ENCODE measurements at places on chromosomes 12 and 14.

DNA sequence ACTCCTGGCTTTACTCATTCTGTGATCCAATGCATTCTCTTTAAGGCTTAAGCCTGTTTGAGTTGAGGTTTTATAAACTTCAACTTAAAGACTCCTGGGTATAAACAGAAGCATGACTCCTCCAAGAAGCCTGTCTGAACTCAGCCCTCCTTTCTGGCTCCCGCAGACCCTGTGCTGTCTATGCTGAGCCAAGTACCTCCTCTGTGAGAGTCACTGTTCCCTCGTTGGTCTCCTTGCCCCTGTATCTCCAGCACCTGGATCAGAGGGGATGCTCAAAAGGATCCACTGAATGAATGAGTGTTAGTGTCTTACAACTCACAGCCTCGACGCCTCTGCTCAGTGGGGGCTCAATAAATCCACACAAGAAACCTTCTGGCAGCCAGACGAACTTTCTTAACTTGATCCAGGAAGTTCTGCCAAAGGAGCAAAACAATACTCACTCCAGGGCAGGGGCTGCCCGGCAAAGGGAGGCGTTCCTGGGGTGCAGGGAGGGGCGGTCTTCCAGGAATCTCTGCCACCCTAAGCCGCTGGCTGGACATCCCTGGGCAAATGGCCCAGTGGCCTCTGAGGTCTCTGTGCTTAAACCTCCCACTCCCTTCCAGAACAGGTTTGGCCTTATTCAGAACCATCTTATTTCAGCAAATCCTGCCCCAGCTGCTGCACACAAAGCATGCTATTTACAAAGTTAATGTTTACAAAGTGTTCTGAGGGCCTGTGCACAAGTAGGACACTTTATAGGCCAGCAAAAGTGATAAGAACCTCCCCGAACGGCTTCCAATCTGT is 32.9 kb downstream of the MAP1LC3B2 start:
- no peak for DNase-seq

- no peak for DNase-seq
These were observed 475.6 kb upstream of the SOX5 start for GRCh38 chr12:24424889-24425600.

- no peak for DNase-seq
These were observed 24.0 kb downstream of the KITLG start for GRCh38 chr12:88556213-88556774.

DNA sequence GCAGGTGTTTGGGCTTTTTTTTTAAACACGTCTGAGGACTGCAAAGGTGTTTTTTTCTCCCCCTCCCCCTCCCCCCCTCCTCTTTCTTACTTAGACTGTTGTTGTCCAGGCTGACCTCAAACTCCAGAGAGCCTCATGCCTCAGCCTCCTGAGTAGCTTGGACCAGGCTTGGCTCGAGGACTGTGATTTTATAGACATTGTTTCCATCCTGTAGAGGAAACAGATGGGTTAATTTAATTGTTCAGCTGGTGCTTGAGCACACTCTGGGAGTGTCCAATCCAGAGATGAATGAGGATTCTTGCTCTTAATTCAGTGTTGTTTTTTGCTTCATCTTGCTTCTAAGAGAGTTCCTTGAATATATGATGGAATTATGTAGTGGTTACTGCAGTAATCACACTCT is 42.1 kb downstream of the RASSF3 start:
- DNase-seq: no peak

- peak; percentile 15 for DNase-seq
These were observed 1.0 kb downstream of the INSM2 start for GRCh38 chr14:35534873-35535482.

DNA sequence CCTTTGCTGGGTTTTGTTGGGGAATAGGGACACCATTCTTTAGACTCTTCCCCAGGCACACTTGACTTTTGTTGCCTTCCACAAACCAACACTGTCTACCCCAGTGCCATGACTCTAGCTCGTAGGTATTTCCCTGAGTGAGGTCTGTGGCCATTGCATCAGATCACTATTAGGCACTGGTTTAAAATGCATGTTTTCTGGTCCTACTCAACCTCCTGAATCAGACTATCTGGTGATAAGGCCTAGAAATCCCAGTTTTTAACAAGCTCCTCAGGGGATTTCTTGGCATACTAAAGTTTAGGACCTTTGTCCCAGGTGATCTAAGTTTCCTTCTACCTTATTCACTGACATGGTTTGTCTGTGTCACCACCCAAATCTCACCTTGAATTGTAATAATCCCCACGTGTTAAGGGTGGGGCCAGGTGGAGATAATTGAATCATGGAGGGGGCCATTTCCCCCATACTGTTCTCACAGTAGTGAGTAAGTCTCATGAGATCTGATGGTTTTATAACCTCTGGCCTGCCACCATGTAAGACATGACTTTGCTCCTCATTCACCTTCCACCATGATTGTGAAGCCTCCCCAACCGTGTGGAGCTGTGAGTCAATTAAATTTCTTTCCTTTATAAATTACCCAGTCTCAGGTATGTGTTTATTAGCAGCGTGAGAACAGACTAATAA is 87.8 kb upstream of the PSMC1 start:
- DNase-seq: no peak

GRCh38 chr14:85195872-85196477 is 334.0 kb upstream of the FLRT2 start:
- DNase-seq: no peak

GRCh38 chr12:66960704-66961690 is 282.1 kb upstream of the GRIP1 start:
- no peak for DNase-seq

- DNase-seq: no peak
These were observed 303.9 kb upstream of the FKBP4 start for GRCh38 chr12:2490831-2491230.

GRCh38 chr12:96858162-96858561 is 48.9 kb upstream of the NEDD1 start:
- DNase-seq: no peak

DNA sequence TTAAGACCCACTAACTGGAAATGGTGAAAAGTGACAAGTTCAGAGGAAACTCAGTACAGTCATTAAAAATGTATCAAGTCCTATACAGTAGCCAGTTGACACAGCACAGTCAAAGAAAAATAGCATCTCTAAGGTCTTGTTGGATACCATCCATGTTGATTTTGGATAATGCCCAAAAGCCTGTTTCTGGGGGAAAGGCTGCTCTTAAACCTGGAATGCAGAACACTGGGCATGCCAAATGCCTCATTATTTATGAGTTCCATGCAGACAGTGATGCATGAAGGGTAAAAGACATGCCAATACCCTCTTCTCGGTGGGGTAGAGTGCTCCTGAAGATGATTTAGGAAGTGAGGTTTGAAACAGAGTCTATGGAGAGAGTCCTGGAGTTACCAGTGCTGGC is 29.6 kb downstream of the KCNK13 start:
- DNase-seq: no peak

GRCh38 chr14:70888681-70889175 is 18.5 kb upstream of the PCNX1 start:
- no peak for DNase-seq

GRCh38 chr12:4956054-4956453 is 46.3 kb downstream of the KCNA1 start:
- DNase-seq: no peak

GRCh38 chr14:66174453-66174891 is 311.7 kb upstream of the CCDC196 start:
- DNase-seq: no peak

DNA sequence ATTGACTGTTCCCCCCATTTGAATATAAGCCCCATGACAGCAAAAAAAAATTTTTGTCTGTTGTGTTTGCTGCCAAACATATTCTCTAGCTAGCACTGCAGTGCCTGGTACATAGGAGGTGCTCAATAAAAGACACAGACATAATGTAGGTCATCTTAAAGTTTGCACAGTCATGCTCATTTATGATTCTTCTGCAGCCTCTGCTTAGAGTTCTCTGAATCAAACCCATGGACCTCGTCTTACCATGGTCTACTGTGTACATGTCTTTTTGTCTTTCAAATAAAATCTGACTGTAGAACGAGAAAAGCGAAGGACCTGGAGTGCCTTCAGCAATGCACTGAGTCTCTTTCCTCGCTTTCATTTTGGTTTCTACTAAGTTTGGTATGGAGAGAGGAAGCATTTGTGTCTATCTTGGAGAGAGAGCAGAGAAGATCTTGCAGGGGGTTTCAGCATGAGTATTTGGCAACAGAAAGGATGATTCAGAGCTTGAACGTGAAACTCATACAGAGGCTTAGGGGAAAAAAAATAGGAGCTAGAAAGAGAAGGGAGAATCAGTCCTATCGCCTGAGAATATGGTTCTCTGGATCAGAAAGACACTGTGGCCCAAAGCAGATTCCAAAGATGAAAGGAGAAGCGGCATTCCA is 38.8 kb upstream of the TMCC3 start:
- no peak for DNase-seq

DNA sequence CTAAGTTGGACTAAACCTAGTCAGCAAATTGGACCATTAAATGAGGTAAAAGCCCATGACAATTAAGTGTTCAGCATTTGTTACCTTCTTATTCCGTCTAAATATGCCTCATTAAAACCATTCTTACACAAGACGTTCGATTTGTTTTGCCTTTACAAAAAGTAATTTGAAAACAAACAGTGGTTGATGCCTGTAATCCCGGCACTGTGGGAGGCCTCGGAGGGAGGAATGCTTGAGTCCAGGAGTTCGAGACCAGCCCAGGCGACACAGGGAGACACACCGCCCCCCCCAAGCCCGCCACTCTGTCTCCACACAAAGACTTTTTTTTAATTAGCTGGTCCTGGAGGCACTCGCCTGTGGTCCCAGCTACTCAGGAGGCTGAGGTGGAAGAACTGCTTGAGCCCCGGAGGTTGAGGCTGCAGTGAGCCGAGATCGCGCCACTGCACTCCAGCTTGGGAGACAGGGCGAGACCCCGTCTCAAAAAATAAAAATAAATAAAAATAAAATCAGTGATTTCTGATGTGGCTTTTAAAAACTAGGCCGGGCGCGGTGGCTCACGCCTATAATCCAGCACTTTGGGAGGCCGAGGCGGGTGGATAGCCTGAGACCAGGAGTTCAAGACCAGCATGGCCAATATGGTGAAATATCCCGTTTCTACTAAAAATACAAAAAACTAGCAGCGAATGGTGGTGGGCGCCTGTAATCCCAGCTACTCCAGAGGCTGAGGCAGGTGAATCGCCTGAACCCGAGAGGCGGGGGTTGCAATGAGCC is 856 bp upstream of the EIF4B start:
- no peak for DNase-seq

DNA sequence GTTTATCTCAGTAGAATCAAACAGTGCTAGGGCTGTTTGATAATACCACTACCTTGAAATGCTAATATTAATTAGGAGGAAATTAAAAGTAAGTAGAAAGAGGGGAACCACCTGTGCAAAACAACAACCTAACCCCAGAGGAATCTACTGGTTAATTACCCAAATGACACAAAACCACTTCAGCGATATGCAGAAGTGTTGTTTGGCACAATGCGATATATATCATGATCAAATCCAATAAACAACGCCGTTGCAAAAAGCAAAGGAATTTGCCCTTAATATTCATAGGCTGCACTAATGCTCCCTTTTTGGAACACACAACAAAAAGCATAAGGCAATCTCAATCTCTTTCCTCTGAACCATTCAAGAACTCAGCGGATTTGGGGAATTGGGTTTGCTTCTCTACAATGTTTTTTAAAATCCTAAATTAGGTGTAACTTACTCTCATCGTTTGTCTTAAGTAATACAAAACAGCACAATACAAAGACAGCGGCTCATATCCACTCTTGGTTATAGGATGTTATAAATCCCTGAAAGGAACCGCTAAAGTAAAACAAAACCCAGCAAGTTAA is 1.5 kb downstream of the MAP4K5 start:
- DNase-seq: no peak

GRCh38 chr14:95303552-95303951 is 16.2 kb downstream of the CLMN start:
- DNase-seq: no peak
